ENCODE measurements at places on chromosomes 3 and 15.

DNA sequence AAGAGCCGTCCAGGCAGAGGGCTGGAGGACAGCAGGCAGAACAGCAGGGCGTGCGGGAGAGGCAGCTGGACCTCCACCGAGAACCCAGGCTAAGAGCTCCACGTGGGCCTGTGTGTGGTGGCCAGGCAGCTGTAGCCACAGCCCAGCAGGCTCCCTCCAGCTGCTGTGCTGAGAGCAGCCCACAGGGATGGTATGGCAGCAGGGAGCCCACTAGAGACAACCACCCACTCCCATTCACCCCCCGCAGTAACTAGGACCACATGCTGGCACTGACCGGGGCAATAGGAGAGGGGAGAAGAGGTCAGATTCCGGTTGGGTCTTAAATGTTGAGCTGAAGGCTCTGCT, 25.6 kb upstream of the MUSTN1 start:
- no peak for DNase-seq

- DNase-seq: no peak
Observed at GRCh38 chr15:80317389-80318182, 65.6 kb upstream of the CTXND1 start.

GRCh38 chr3:116947809-116948208, 238.2 kb downstream of the TUSC7 start:
- DNase-seq: no peak

GRCh38 chr15:49380912-49381311, 42.1 kb upstream of the FGF7 start:
- no peak for DNase-seq

DNA sequence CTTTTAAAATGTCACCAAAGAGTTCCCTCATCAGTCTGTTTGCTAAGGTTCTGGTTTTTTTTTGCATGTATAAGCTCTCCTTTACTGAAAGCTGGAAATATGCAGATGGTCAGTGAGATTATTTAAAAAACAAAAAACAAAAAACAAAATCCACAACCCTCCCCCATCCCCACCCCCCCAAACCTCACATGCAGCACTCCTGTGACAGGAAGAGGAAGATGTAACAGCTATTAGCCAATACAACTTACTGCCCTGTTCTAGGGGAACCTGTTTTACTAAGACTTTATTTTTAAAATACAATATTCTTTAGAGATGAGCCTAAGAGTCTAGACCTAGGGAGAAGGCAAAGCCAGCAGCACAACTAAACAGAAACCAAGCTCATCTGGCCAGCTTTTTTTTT, 39.5 kb downstream of the ANP32A start:
- no peak for DNase-seq

GRCh38 chr15:51775967-51776816, 24.8 kb downstream of the TMOD2 start:
- peak; percentile 29 for DNase-seq

DNA sequence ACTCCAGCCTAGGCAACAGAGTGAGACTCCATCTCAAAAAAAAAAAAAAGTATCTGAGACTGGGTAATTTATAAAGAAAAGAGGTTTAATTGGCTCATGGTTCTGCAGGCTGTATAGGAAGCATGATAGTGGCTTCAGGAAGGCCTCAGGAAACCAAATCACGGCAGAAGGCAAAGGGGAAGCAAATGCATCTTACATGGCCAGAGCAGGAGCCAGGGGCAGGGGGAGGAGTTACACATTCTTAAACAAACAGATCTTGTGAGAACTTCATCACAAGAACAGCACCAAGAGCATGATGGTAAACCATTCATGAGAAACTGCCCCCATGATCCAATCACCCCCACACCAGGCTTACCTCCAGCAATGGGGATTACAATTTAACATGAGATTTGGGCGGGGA, 37.2 kb downstream of the ACAP2 start:
- DNase-seq: no peak

- no peak for DNase-seq
Observed at GRCh38 chr15:63663906-63664305, 66.7 kb downstream of the FBXL22 start.

DNA sequence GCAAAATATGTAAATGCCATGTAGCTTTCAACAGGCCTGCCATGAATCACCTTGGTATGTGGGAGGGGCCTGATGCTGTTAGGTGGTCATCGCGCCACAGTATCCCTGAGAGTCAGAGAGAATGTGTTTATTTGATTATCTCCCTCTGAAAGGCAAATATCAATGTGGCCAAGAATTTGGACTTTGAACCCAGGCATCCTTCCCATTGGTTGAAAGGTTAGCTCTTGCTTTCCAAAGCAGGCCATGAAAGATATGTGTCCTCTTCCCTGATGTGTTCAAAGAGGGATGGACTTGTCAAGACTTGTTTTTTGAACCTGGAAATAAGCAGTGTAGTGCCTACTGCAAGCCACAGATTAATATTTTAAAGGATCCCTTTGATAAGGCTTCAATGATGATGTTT, 36.7 kb downstream of the SRP14 start:
- DNase-seq: no peak

DNA sequence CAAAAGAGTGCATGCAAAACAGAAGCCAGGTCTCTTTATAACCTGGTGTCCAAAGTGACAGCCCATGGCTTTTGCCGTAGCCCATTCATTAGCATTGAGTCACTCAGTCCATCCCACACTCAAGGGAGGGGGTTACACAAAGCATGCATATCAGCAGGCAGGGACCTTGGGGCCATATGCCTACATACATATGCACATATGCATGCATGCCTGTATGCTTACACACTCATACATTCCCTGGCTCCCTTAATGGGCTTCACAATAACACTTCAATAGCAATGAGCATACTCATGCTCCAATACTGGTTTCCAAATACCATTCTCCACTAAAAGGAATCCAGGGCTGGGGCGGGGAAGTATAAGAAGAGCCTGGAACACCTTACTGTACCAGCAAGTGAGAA, 22.0 kb downstream of the TRPM1 start:
- DNase-seq: no peak

- no peak for DNase-seq
Observed at GRCh38 chr3:136733317-136733833, 18.8 kb downstream of the STAG1 start.

GRCh38 chr3:44227632-44228031, 14.1 kb upstream of the TOPAZ1 start:
- no peak for DNase-seq

GRCh38 chr15:91393186-91393585, 293.1 kb downstream of the SV2B start:
- DNase-seq: no peak

DNA sequence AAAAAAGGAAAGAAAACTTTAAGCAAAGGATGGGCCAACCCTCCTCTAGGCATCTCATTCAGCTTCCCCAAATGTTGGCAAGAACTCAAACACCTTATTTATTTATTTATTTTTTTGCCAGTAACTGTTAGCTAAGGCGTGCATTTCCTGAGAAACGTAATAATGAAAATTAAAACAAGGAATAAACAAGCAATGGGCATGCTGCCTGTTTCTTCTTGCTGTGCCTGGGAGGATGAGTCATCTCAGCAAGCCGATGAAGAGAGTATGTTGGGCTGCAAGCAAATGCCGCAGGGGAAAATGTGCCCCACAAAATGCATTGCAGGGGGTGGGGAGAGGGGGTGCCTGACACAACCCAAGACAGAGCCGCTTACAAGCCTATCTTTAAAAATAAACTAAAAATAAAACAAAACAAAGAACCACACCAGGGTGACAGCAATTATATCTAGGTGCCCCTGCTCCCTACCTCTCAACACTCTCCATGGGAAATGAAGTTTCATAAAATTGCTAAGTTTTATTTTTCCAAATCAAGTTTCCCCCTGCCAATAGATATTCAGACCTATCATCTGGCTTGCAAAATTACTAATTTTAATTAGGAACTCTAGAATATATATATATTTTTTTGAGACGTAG, 40.3 kb downstream of the EIF4E3 start:
- no peak for DNase-seq

DNA sequence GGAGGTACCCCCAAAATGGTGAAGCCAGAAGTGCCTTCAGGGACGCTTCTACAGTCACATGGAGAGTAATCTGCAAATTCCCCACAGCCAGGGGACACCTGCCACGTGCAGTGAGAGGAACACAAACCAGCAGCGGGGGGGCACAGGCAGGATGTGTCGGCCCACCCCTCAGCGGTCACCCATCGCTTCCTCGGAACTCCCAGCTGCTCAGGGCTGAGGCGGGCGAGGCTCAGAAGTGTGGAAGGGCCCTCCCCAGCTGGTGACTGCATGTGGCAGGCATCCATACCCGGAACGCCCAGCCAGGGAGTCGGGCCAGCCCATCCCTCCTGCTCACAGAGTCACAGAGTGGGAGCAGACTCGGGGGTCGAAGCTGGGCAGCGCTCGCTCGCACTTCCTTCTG, 63.7 kb downstream of the SLC12A8 start:
- DNase-seq: no peak

- no peak for DNase-seq
Observed at GRCh38 chr3:123447749-123448517, 957 bp downstream of the ADCY5 start.

DNA sequence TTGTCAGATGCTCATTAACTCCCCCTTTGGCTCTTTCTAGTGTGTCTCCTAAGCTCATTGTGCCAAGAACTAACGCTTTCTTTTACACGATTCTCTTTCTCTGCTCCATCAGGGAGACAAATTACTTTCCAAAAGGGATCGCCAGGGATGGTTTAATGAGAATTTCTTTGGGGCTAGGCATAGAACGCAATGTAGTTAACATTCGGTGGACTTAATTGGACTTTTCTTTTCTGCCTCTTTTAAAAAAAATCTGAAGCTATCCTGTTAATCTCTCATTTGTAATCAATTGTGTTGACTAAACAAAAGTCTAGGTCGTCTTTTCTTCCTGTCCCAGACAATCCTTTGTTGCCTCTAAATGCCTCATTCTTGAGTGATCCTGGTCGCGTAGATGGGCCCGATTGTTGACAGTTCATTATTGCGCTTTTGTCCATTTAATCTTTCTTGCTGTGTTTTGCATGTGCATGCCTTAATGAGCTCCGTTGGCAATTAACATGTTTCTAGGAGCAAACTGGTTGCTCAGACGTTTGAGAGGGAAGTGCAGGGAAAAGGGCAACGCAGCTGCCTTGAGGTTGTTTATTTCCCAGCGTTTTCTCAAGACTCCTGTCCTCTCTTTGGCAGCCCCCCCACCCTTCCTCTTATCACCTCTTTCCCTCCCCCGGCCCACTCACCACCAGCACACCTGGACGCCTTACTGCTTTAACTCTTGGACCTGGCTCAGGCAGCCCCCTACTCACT, 7.8 kb downstream of the FEZF2 start:
- DNase-seq: no peak

GRCh38 chr3:50455161-50456018, 48.0 kb downstream of the CACNA2D2 start:
- no peak for DNase-seq

DNA sequence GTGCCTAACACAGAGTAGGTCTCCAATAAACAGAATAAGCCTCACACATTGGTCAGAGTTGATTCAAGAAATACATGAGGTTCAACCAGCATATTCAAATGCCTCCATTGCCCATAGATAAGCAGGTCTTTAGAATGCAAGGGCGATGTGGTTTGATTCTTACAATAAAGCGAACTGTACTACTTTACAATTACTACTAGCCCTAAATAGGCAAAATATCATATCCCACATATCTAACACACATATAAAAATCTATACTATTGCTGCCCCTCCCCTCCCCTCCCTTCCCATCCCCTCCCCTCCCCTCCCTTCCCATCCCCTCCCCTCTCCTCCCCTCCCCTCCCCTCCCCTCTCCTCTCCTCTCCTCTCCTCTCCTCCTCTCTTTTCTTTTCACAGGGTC, 6.7 kb upstream of the GRM7 start:
- DNase-seq: no peak

- no peak for DNase-seq
Observed at GRCh38 chr3:177554895-177555759, 357.8 kb upstream of the TBL1XR1 start.

- DNase-seq: no peak
Observed at GRCh38 chr3:64039981-64040733, 16.9 kb upstream of the PSMD6 start.

DNA sequence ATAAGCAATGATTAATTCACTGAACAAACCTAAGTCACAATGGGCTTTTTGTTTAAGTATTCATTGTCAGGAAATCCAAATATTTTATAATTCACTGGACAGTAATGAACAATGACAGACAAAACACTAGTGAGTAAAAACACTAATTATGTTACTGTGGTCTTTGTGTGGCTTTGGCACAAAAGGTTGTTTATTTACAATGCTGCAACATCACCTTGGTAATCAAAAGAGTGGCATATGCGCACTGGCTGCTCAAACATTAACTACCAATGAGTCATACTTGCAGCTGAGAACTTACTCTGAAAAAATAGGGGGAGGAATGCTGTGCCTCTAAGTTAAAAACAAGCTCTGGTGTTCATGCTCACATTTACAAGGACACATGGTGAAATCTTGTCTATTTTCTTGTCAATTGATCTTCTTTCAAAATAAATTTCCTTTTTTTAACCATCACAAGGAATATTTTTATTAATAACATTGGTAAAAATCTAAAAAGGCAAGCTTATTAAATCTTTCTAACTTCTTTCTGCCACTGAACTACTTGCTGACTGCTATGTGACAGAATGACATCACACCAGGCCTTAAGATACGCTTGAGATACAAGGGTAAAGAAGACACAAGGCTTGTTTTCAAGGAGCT, 85.2 kb upstream of the PPIB start:
- DNase-seq: no peak

DNA sequence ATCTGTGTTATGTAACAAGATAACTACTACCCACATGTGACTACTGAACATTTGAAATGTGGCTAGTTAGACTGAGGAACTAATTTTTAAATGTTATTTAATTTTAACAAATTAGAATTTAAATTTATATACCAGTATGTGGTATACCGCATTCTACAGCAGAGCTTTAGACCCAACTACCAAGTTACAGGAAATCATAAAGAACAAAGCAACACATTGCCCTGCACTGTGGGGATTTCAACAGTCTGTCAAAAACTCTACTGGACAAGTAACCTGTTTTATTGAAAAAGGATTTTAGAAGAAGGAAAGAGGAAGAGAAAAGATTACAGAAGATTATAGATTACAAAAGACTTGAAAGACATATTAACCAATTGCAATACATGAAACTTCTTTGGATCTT, 64.9 kb downstream of the DPH6 start:
- DNase-seq: no peak

DNA sequence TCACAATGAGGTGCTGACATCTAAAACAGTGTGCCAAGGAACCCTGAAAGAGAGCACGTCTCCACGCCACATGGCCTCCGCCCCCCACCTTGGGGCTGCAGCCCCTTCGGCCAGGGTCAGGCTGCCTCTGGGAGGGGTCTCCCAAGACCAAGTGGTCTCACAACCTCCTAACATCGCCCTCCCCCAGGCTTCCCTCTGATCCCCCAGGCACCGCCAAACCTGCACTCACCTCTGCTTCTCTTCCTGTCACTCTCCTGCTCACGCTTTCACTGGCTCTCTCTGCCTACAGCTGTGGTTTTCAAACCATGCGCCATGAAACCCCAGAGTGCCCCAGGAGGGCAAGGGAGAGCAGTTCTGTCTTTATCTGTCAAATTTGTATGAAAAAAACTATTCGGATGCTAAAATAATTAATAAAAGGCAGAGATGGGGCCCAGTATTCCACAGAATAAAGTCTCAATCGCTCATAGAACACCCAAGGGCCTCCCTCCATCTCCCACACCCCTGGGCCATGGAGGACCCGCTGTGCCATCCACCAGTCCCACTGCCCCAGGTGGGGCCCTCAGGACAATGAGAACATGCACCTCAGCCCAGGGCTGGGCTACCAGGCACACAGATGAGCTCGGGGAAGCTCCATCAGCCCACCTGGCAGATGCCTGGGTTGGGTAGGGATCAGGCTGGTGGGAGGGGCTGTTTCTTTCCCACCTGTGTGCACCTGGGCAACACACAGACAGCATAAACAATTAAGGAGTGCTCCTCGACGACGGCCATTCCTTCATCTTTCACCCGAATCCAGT, 21.5 kb downstream of the CYFIP1 start:
- no peak for DNase-seq

- no peak for DNase-seq
Observed at GRCh38 chr3:191296041-191296541, 33.1 kb upstream of the CCDC50 start.
